ENCODE measurements at places on chromosomes 7 and 10.

GRCh38 chr7:97018791-97019531 lies 5.7 kb downstream of the DLX5 start:
- no peak for DNase-seq

DNA sequence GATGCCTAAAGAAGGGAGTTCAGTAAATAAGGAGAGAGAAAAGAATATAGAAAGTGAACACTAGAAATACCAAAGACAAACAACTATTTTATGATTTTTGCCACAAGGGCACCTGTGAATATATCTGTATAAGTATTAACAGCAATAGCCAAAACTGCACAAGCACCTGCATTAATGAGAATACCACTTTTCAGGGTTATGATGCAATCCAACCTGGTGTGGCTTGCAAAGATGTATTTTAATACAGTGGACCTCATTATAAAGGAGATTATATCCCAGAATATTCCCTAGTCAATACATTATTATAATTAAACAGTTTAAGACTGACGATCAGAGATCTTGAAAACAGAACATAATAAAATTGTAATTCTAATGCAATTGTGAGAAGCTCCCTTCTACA lies 4.0 kb downstream of the BRAF start:
- no peak for DNase-seq

DNA sequence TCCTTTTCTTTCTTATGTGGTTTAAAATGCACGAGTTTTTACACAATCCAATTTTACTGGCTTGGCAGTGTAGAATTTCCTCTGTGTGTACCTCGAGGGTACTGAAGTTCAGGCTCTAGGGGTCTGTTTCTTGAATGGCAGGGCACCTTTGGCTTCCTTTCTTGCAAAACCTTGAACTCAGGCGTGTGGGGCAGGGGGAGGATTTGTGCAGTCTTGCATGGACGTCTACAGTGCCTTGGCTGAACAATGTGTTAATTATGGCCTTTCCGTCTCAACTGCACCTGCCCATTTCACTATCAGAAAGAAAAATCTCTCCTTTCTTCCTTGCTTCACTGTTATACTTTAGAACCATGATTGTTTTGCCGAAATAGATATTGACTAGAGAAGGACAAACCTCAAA lies 570.9 kb downstream of the INHBA start:
- no peak for DNase-seq

- DNase-seq, result no peak
These were observed 263.6 kb upstream of the ZMIZ1 start for GRCh38 chr10:78805176-78805575.

DNA sequence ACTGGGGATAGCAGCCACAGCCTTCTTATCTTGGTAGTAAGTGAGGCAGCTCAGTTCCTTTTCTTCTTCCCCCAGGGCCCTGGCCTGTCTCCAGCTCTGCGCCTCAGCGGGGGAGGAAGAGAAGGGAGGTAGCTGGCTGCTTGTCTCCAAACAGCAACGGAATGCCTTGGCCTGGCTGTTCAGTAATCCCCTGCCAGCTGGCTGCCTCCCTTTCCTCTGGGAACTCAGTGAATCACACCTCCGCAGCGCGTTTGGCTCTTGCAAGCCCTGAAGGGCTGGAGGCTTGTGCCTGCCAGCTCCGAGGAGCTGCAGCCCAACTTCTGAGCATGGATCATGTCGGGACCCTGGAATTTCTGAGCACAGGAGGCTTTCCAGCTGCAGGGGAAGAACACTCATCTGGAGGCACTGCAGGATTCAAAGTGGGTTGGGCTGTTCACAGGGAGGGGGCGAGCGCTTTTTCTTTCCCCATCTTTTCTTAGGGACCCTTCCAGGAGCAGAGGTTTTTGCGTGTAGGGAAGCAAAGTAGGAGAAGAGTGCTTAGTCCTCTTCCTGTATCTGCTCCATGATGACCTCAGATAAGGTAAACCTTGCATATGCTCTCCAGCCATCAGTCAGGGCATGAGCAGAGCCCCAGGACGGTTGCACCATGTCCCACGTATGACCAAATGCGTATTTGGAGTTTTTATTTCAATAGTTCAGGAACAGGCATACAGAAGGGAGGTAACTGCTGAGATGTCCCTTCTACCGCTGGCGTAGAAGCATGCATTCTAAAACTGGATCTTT lies 253.2 kb upstream of the INHBA start:
- no peak for DNase-seq

DNA sequence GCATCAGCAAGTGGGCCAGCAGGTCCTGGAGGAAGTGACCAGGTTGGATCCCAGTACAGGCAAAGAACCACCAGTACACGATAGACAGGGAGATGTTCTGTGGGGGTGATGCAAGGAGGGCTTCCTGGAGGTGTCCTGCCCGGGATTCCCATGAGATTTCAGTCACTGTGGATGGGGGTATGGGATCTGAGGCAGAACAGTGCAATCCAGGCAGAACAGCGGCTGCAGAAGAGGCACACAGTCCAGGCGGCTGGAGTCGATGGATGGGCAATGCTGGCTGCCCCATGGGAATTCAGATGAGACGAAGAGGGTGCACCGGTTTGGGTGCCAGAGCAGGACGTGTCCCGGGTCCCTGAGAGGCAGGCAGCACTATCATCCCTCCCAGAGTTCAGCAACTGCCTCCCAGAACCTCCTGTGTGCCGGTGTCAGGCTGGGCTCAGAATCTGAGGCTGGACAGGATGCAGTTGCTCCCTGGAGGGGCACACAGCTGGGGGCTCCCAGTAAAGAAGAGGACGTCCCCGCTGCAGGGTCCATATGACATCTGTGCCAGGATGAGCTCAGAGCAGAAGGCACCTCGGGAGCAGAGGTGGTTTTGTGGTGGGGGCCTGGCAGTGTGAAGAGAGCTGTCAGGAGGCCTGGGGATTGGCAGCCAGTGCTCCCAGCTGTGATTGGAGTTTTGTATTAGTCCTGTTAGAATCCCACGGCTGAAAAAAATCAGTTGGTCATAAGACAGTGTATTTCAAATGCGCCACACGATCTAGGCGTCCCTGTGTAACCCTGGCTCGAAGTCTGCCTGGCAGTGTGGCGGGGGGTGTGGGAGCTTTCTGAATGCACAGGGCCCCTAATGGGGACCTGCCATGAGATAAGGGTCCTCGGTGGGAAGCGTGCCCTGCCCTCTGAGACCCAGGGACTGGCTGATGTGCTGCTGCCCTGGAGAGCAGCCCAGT lies 3.2 kb downstream of the KNDC1 start:
- no peak for DNase-seq

- no peak for DNase-seq
These were observed 548.0 kb downstream of the TCERG1L start for GRCh38 chr10:130763491-130763890.

DNA sequence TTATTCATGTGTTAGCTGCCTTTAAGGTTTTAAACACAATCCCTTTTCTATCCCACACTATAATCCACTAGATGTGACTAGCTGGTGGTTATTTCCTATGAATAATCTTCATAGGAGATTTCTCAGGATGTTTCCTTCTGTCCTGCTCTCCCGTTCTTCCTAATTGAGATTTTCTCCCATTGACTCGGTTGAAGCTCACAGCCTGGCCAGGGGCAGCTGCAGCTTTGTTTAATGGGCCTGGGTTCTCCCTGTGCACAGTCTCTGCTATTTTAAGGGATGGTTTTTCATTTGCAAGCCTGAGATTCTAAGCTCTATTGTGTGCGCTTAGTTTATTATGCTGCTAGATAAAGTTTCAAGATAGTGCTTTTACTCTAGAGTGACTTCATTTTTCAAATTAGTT lies 283.4 kb upstream of the AOAH start:
- no peak for DNase-seq

- no peak for DNase-seq
These were observed 82.3 kb upstream of the GTF2I start for GRCh38 chr7:74575083-74575784.

GRCh38 chr10:114418109-114418508 lies 13.8 kb upstream of the AFAP1L2 start:
- no peak for DNase-seq

GRCh38 chr7:158325530-158326381 lies 261.9 kb downstream of the PTPRN2 start:
- peak; percentile 21 for DNase-seq

GRCh38 chr10:2117641-2118040 lies 380.3 kb upstream of the ADARB2 start:
- DNase-seq, result no peak

DNA sequence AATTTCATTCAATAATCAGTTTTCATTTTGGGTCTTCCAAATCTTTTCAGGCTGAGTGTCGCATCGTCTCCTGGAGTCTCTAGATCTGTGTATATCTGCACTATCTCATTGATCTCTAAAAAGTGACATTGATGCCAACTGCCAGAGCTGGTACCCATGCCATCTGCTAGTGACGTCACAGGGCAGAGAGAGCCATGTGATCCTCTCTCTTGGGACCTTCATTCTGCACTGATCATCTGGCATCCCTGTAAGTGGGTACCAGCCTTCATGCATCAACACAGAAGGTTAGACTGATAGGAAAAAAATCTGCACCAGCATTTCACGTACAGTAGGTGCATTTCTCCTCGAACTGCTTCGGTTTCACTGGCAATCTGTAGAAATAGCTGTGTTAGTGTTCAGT lies at the start of gene NEUROD6:
NEUROD6 (minus strand) TSS at position 124 of the 400 bp plus-strand sequence. CDS start 1,458 bp downstream, outside the sequence.
- no peak for DNase-seq

GRCh38 chr10:72611783-72612182 lies 14.1 kb downstream of the MICU1 start:
- no peak for DNase-seq

DNA sequence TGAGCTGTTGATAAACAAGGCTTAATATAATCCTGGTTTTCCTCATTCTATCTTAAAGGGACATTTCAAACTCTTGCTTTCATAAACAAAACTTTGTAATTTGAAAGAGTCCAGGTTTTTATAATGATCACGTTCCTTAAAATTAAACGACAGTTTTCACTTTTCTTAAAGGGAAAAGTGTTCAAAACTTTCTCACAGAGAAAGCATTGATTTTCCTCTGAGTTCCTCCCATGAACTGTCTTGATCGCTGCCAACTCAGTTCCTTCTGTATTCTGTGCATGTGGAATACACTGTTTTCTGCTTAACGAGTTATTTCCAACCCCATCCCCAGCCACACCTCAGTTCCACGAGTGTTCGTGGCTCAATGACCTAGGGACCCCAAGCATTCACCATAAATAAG lies 2.4 kb upstream of the C7orf33 start:
- no peak for DNase-seq

DNA sequence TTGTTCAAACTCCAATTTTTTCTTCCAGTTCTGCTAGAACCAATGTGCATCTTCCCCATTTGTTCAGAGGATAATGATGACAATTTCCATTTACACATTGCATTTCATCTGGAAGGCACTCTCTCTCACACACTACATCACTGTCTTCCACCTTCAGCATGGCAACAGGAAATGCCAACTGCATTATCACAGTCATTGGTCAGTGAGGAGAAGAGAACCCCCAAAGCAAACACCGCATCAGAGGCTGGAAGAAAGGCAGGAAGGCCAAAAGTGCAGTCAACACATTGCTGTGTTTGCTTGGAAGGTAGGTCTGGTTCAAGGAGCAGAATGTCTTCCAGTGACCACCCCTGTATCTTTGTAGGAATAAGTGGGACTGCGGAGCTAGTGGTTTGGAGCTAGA lies 192.2 kb upstream of the RHOBTB1 start:
- no peak for DNase-seq
